ENCODE measurements at places on chromosomes 5 and 9.

- ATAC-seq = no peak
Measured at GRCh38 chr5:36944607-36945225, 68.1 kb downstream of the NIPBL start.

DNA sequence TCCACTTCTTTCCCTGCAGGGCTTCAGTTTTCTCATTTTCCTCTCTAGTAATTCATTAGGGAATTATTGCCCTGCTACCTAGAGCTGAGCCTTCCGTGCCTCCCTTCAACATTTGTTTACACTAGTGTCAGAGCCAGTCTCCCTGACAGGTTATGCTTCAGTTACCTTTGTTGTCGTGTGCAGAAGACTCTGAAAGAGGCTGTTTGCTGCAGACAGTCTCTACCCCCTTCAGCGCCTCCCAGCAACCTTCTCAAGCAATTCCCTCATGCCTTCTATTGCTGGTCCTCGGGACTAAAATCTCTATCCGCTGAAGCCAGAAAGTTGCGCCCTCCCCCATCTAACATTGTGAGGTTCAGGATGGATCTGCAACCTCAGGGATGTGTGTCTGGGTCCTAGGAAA, 12.8 kb downstream of the RALGPS1 start:
- ATAC-seq = no peak

DNA sequence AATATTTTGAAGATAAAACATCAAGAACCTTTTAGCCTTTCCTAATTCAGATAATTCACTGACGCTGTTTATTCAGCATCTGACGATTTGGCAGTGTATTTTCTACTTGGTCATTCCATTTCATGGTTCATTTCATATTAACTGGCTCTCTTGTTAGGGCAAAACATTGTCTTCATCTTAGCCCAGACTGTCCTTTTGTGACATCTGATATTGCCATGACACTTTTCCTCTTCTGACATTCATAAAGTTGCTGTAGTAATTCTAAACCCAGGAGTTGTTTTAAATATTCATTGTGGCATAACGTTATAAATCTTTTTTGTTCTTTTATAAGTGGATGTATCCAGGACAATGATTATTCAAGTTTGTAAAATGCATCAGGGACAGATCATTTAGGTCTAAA, 1.8 kb downstream of the SCAMP1 start:
- ATAC-seq = no peak

DNA sequence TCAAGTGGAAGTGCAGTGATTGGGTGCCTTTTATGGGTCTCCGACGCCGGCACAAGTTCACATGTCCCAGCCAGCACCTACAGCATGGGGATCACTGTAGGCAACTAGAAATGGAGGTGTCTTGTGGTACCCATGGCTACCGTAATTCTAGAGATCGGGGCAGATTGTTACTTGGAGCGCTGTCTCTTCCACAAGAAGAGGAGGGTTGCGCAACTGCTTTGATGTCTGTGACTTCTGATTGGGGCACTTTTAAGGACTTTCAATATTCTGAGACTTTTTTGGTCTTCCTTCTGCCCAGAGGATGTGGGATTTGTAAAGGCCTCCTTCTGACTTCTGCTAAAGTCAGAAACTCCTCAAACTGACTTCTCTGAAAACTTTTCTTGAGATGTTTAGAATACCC, 41.9 kb downstream of the GLRX start:
- no peak for ATAC-seq

GRCh38 chr5:83925321-83925954, 204.8 kb upstream of the HAPLN1 start:
- ATAC-seq = no peak

DNA sequence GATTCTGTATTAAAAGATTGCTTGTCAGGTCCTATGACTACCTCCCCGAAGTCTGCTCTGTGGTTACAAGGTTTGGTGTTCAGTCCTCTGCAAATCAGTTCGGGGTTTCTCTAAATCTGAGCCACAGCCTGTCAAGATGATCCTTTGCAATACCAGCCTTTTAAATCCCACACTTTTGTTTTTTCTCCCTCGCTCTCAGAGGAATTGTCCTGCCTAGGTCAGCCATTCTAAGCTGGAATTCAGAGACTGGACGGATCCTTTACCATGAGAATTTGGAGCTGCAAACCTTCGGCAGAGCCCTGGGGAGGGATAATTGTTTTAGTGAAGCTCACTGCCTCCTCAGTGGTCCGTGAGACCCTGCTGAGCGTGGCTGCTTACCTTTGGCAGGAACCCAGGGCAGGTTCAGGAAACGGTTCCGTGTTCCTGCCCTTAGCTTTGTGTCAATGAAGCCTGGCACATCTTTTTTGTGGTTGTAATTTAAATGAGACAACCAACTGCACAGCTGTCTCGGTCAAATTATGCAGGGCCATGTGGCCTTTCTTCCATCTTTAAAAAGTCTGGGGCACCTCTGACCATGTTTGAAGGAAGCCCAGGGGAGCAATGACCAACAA, 47.2 kb downstream of the EBF1 start:
- no peak for ATAC-seq

- ATAC-seq = no peak
Measured at GRCh38 chr9:127626752-127627493, 14.8 kb downstream of the STXBP1 start.

GRCh38 chr5:133108481-133108921, 56.7 kb downstream of the HSPA4 start:
- ATAC-seq = no peak

Measured in activated CD4-positive, CD25-positive, alpha-beta regulatory T cell treated with anti-CD3 and anti-CD28 coated beads, Interleukin-2, amount 50 U/mL, for 24 hours (primary cell).